Endodermal cell (in vitro differentiated cells): ENCODE measurements at places on chromosomes 11 and 22. TPM values are rescaled to one million over a fixed set of nuclear protein-coding genes. Genes with fewer than 3 reads are reported as not detected.

GRCh38 chr11:105937331-105937730 lies 84.7 kb downstream of the MSANTD4 start:
- no peak for DNase-seq
- no peaks in the 10 kb centered on the region for H3K4me1 ChIP-seq
- no peaks in the 10 kb centered on the region for H3K27me3 ChIP-seq
- H3K4me3 ChIP-seq = no peak overlapping the region

DNA sequence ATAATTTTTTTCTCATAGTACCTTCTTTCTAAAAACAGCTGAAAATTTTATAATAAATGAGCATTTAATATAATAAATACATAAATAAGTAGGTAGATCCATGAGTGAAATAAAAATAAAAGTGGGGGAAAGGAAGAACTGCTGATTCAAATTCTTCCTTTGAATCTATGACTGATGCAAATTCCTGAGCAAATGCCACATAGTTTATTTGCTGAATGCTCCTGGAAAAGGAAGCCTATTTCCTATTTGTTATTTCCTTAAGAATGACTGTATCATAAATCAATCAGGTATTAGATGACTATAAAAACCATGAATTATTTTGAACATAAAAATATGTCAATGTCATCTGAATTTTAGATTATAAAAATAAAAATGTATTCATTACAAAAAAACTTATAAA lies 16.6 kb downstream of the BTBD10 start:
- no peak overlapping the region for H3K4me3 ChIP-seq
- H3K27ac ChIP-seq = no peak overlapping the region
- H3K4me1 ChIP-seq = peaks cover 4% of the 10 kb centered on the region
- H3K36me3 ChIP-seq = peaks cover 4% of the 10 kb centered on the region
- DNase-seq = no peak

Gene GAB4
- not detected in 3 replicates for total RNA-seq

Gene FGF4
- 0.15 to 0.27 TPM (median 0.19 TPM) in 3 replicates for total RNA-seq

Gene ZNHIT2
- total RNA-seq = 4.4 to 11.0 TPM (median 9.7 TPM) in 3 replicates

GRCh38 chr11:6402561-6402981 lies 12.3 kb downstream of the SMPD1 start:
- H3K27me3 ChIP-seq = no peaks in the 10 kb centered on the region
- DNase-seq = no peak
- peaks cover 9% of the 10 kb centered on the region for H3K36me3 ChIP-seq
- no peak overlapping the region for H3K4me3 ChIP-seq
- H3K27ac ChIP-seq = no peak overlapping the region

DNA sequence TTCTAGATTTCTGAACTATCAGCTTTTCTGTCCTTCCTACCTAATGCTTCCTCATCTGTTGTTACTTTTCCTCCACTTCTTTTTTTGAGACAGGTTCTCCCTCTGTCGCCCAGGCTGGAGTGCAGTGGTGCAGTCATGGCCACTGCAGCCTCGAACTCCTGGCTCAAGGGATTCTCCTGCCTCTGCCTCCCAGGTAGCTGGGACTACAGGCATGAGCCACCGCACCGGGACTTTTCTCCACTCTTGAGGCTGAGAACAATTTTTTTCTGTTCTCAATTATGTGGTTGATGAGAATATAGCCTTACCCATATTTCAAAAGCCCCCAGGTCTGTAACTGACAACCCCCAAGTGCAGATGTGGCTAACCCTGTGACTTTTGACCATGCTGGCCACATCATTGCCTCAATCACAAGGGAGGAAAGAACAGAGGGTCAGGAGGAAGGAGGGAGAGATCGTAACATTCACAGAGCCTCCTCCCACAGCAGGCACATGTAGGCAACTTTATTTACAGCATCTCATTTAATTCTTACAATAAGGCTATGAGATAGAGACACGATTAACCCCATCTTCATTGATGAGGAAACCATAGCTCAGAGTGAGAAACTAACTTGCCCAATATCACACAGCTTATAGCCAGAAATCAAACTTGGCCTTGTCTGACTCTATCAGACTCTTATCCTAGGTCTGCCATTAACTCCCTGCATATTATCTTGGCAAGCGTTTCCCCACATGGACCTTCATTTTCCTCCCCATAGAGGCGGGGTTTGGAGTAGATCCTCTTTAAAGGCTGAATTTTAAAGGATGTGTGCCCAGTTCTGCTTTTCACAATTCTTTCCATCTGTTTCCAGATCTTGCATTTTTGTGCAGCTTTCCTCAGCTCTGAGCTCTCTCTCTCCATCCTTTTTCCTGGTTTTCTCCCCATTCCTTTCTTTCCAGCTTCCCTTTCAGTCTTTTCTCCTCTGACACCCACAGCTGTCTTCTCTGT lies 9.6 kb downstream of the POU2F3 start:
- H3K4me3 ChIP-seq = no peak overlapping the region
- peaks cover 6% of the 10 kb centered on the region for H3K27me3 ChIP-seq
- no peaks in the 10 kb centered on the region for H3K36me3 ChIP-seq
- H3K4me1 ChIP-seq = no peaks in the 10 kb centered on the region

DNA sequence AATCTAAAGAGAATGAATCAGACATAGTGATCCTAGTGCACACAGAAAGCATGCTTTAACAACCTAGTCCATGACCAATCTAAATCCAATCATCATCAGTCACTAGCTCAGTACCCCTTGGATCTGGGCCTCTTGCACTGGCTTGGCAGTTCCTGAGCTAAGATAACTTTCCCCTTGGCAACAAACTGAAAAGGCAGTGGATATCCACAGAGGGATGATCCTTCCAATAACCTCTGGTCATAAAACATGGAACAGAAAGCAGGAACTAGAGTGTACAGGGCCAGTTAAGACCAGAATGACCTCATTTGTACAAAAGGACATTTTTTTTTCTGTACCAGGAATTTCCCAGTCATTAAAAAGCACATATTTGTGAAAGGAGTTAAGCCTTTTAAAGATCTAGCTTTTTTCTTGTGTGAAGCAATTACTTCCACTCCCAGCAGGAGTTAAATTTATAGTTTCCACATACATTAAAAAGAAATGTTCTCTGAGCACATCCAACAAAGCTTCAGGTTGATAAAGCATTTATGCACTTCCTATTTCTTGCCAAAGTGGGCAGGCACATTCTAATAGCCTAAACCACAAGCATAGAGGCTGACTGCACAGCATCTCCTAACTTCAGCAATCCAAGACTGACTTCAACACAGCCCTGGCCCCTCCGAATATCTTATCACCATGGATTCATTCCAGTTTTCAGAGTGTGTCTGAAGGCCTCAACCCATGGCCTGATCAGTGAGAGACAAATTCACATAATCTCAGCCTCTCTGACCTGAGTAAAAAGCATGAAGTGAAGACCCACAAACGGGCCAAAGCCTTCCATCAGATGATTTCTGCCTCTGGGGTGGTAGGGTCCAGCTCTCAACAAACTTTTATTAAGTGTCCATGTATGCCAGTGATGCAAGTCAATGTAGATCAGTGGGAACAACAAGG lies 29.9 kb downstream of the GUCY1A2 start:
- no peak for DNase-seq
- no peaks in the 10 kb centered on the region for H3K36me3 ChIP-seq
- no peaks in the 10 kb centered on the region for H3K27me3 ChIP-seq

- no peak overlapping the region for H3K27ac ChIP-seq
- H3K4me3 ChIP-seq = no peak overlapping the region
- peaks cover 6% of the 10 kb centered on the region for H3K4me1 ChIP-seq
- H3K36me3 ChIP-seq = no peaks in the 10 kb centered on the region
- no peak for DNase-seq
Observed at GRCh38 chr11:14384338-14384737, 25.4 kb upstream of the RRAS2 start.

- no peak for DNase-seq
- H3K36me3 ChIP-seq = no peaks in the 10 kb centered on the region
- no peaks in the 10 kb centered on the region for H3K4me1 ChIP-seq
- no peaks in the 10 kb centered on the region for H3K27me3 ChIP-seq
- no peak overlapping the region for H3K27ac ChIP-seq
- H3K4me3 ChIP-seq = no peak overlapping the region
Observed at GRCh38 chr11:90803831-90804230, 581.0 kb upstream of the CHORDC1 start.
